ENCODE measurements at places on chromosomes 4 and X.

GRCh38 chr4:81512757-81513501, 41.2 kb upstream of the RASGEF1B start:
- no peak for DNase-seq

- DNase-seq = no peak
Observed at GRCh38 chr4:141540643-141541042, 95.7 kb upstream of the IL15 start.

DNA sequence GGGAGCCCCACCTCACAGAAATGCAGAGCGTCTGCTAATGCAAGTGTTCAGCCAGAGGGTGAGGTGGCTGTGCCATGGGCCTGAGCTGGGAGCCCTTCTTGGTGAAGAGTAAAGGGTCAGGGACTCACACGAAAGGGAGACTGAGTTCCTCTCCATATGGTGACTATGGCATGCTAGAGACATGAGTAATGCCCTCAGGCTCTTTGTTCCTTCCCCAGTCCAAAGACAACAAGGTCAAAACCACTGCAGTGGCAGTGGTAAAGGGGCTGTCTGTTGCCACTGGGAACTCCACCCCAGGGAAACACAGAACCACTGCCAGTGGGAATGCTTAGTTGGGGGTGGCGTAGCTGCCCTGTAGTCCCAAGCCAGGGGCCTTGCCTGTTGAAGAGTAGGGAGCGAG, 22.4 kb downstream of the RAB40AL start:
- DNase-seq = no peak

- no peak for DNase-seq
Observed at GRCh38 chrX:56788717-56789122, 59.7 kb downstream of the NBDY start.

DNA sequence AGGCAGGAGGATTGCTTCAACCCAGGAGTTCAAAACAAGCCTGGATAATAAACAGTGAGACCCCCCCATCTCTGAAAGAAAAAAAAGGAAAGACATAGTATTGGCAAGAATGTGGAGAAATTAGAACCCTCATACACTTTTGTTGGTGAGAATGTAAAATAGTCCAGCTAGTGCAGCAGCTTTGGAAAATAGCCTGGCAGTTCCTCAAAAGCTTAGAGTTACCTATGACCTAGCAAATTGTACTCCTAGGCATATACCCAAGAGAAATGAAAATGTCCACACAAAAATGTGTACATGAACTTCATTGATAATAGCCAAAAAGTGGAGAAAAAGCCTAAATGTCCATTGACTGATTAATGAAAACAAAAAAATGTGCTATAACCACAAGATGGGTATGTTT, 21.3 kb downstream of the THAP9 start:
- DNase-seq = no peak

DNA sequence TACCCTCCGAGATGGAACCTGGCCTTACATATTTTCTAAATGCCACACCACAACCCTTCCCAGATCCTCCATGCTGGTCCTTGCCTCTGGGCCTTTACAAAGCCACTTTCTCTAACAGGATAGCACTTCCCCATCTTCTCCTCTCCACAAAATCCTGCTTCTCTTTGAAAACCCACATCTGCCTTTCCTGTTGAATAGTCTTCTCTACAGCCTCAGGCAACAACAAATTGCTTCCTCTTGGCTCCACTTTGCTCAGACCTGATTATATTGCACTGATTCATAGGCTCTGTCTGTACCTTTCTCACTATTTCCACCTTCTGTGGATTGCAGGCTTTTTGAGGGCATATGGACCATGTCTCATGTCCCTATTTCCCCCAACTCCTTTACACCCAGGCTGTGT, 203.7 kb upstream of the MBNL3 start:
- DNase-seq = no peak

GRCh38 chr4:138090918-138091676, 151.1 kb downstream of the SLC7A11 start:
- DNase-seq = no peak

GRCh38 chrX:155544881-155545280, 67.9 kb downstream of the TMLHE start:
- no peak for DNase-seq

- DNase-seq = no peak
Observed at GRCh38 chr4:142331646-142332045, 514.5 kb downstream of the INPP4B start.

GRCh38 chr4:183563874-183564273, 59.0 kb downstream of the ING2 start:
- DNase-seq = no peak

DNA sequence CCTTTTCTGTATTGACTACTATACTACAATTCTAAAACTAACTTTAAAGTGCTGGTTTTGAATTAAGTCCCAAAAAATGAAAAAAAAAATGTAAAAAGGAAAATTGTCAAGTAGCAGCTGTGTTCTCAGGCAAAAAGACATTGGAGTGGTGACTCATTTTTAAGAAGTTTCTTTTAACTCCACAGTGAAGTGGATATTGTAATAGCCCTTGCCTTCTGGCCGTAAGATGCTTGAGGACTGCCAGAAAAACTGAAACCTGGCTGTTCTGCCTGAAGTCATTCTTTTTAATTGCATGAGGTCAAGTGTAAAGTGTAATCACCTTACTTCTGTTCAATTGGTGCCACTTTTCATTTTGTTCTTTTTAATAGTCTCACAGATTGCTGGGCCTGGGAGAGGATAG, 28.9 kb downstream of the SPANXD start:
- no peak for DNase-seq

DNA sequence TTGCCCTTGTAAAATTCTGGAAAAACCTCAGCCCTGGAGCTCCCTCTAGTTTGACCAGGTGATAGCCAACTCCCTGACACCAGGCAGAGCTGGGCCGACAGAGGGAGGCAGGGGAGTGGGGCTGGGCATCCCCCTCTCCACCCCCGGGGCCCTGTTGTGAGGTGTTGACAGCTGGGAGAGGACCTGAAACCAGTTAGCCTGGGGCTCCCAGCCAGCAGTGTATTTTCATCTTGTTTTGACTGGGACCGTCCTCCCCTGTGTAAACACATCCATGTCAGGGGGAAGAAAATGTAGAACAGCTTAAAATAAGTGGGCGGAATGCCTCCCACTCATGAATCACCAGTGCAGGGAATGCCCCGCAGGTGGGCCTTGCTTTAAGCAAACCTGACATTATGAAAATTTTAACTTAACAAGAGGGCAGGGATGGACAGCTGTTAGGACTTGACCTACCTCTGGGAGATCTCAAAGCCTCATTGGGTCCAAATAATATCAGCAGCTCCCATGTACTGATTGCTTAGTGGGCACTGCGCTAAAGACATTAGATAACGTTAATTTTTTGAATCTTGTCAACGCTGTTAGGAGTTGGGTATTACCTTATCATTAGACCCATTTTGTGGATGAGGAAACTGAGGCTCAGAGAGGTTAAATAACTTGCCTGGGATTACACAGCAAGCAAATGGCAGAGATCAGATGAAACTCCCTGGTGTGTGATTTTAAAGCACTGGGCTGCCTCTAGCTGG, 45.9 kb downstream of the TSC22D3 start:
- no peak for DNase-seq

DNA sequence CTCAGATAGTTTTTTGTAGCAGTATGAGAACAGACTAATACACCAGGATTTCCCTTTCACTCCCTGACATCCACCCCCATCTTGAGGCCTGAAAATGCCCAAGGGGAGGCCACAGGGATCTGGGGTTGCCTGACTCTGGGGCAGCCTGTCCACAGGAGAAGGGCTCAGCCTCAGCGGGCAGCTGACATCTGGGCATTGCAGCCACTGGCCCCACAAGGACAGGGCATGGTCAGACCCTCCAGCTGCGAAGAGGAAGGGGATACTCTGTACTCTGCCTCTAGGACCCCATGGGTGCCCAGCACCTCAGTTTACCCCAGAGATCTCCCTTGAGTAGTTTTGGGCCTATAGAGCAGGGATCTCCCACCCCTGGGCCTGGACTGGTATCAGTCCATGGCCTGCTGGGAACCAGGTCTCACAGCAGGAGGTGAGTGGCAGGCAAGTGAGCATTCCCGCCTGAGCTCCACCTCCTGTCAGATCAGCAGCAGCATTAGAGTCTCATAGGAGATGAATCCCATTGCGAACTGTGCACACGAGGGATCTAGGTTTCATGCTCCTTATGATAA, 138.9 kb downstream of the HMX1 start:
- DNase-seq = no peak

DNA sequence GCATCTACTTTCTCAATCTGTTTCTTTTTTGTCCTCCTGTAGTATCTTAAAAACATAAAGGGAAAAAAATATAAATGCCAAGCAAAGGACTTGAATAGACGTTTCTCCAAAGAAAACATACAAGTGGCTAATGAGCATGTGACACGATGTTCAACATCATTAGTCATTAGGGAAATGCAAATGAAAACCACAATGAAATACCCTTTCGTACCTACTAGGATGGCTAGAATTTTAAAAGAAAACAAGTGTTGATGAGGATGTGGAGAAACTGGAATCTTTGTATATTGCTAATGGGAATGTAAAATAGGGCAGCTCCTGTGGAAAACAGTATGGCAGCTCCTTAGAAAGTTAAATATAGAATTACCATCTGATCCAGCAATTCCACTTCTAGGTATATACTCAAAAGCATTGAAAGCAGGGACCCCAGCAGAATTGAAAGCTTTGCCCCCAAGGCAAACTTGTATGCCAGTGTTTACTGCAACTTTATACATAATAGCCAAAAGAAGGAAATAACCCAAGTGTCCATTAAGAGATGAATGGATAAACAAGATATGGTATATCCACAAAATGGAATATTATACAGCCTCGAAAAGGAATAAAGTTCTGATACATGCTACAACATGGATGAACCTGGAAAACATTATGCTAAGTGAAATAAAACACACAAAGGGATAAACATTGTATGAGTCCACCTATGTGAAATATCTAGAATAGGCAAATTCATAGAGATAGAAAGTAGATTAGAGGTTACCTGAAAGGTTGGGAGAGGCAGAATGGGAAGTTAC, 138.3 kb downstream of the SH3KBP1 start:
- DNase-seq = no peak

GRCh38 chrX:39509157-39509556, 588.6 kb downstream of the BCOR start:
- no peak for DNase-seq

GRCh38 chrX:97860226-97860625, 976.5 kb downstream of the RPA4 start:
- DNase-seq = no peak

DNA sequence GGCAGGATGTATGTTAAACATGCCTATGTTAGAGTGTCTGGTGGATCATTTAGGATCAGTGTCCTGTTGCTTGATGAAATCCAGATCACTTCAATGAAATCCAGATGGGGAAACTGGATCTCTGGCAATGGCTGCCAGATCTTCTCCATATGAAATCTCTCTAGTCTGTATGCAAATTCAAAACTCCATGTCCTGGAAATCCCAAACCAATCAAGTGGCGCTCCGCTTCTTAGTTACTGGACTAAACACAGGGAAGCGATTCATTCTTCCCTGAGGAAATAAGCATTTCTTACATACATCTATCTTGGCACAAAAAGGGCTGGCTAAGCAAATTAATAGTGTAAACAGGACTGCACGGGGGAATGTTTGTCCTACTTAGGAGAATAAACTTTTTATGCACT, 94.9 kb downstream of the HDAC8 start:
- no peak for DNase-seq

DNA sequence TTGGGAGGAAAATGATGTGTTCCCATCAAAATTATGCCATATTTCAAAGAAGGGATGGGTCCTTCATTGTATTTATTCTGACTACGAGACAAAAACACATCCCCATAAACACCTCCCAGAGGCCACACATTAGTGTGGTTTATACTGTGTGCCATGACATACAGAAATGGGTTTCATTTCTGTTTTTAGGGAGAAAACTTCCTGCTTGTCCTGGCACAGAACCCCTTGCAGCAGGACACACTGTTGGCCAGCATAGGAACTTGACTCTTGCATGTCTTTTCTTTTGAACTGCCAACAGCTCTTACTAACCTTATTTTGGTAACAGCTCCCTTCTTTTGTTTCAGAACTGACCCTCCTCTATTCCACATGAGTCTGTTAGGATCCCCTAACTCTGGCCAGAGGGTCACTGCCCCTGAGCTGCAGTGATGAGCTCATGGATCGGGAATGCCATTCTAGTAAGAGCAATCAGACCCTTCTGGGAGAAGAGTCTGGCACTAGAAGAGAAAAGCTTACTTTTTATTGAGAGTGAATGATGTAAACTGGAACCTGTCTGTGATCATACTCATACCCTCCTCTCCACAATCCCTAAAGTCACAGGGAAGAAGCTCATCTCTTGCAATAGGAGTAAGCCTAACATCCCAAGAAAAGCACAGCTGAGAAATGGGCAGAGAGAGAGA, 86.4 kb downstream of the SMIM20 start:
- DNase-seq = no peak

- no peak for DNase-seq
Observed at GRCh38 chrX:115356369-115356768, 66.9 kb downstream of the LUZP4 start.

DNA sequence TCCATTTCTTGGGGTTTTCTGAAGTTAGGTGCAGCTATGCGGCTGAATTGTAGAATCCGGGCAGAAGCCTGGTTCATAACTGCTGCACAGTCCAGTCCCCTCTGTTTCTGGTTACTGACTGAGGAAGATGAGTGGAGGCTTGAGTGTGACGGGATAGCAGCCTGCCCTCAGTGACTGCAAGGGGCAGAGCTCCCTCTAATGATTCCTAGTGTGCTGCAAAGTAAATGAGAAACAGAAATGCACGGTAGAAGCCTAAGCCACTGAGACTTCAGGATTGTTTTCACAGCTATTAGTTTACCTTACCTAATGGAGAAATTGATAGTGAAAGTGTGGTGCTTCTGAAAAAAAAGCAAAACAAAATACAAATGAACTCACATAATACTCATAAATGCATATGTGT, 189.2 kb downstream of the GPM6A start:
- no peak for DNase-seq

- no peak for DNase-seq
Observed at GRCh38 chr4:149531861-149532260, 283.8 kb downstream of the IQCM start.

DNA sequence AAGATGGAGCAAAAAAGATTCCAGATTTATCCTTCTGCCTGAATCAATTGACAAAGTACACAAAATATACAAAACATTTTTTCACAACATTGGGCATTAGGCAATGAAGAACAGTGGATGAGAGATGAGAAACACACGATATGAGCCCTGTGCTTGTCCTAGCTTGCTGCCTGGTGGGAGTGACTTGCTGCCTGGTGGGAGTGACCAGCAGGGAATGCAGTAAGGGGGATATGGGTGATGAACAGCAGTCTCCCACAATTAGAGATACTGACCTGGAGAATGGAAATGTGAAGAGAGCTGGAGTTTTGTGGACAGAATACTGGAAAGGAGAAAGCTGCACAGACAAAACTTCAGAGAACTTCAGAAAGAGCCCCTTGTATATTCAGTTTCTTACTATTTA, 629.4 kb upstream of the FRG1 start:
- DNase-seq = no peak

DNA sequence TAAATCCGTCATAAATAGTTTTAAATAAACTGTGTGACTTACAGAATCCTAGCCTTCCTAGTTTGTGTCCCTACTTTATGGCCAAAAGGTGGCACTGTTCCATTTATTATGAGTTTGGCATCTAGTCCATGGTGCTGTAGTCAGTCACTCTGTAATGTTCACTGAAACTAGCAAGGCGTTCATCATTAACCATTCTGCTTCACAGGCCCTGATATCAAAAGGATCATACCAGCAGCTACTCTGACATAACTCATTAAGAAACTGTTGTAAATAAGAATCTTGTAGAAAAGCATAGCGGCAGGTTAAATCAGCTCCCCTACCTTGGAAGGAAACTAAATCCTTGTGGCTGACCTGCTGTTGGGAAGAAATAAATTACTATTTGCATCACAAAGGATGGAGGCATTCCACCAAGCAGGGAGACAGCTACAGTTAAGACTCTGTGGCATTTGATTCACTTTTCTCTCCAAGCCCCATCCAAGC, 919.6 kb upstream of the DIAPH2 start:
- DNase-seq = no peak
